Gastrocnemius medialis (tissue), 4 donors: ENCODE measurements at places on chromosomes 3 and 15.

- peak; percentile 43 for DNase-seq
Observed at GRCh38 chr15:67063689-67064606, 1.5 kb upstream of the SMAD3 start.

DNA sequence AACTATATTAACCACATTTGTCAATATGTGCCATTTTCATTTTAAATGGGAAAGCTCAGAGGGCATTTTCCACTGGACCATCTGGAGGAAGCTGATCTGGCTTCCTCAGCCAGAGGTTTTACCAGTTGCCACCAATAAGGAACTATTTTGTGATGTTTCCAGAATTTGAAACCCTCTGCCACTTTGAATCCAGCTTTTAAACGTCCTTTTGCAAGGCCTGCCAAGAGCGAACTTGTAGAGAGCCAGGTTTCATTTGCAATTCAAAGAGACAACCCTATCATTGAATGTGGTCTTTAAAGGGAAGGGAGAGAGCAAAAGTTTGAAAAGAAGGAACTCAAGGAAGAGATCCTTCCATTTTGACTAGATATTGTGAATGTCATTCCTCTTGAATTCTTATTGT lies 123.3 kb upstream of the CHL1 start:
- no peak for DNase-seq

GRCh38 chr3:74287557-74287956 lies 326.9 kb downstream of the CNTN3 start:
- no peak for DNase-seq

- no peak for DNase-seq
Observed at GRCh38 chr15:39874890-39875549, 45.0 kb downstream of the GPR176 start.

DNA sequence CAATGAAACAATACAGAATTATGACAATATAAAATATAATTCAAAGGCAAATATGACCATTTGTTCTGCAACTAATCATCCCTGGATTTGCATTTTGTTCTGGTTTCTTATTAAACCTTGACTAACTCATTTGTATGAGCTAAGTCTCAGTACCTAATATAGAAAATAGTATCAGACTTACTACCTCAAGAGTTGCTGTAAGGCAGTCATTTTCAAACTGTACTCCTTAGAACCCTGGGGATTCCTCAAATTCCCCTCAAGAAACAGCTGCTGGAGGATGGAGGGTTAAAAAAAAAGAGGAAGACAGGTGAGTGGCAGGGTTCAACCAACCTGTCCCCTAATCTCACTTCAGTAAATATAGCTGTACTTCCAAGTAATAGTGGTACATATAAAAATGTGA lies 11.1 kb downstream of the ZBTB11 start:
- DNase-seq: no peak

- no peak for DNase-seq
Observed at GRCh38 chr15:75930866-75931265, 27.2 kb downstream of the FBXO22 start.

DNA sequence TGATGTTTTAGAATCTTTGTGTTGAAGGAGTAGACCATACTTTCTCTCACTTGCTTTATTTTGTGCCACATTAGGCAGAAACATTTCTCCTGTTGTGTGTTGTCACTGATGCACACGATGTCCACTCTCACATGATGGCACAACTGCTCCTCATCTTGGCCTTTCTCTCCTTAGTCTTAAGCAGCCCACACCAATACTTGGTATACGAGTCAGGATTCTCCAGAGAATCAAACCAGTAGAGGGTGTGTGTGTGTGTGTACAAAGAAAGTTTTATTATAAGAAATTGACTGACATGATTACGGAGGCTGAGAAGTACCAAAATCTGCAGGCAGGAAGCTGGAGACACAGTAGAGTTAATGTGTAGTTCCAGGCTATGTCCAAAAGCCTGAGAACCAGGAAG lies 187.1 kb downstream of the ALCAM start:
- DNase-seq: no peak

- no peak for DNase-seq
Observed at GRCh38 chr15:45529613-45530012, 7.1 kb upstream of the SLC30A4 start.

DNA sequence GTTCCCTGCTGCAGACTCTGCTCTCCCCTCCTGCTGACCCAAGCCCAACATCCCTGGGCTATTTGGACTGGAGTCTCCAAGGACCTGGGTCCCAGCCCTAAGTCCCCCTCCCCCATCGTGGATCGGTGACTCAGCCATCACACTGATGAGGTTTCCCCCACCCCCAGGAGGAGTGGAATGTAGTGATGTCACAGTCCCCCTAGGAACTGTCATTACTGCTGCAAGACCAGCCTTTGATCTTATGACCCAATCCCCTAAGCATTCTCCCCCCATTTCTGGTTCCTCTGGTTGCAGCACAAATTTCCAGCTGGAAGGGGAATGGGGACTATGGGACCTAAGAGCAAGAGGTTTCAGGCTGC lies 63.4 kb upstream of the CSPG4 start:
- DNase-seq: no peak

- no peak for DNase-seq
Observed at GRCh38 chr3:171778493-171778892, 31.8 kb downstream of the PLD1 start.

DNA sequence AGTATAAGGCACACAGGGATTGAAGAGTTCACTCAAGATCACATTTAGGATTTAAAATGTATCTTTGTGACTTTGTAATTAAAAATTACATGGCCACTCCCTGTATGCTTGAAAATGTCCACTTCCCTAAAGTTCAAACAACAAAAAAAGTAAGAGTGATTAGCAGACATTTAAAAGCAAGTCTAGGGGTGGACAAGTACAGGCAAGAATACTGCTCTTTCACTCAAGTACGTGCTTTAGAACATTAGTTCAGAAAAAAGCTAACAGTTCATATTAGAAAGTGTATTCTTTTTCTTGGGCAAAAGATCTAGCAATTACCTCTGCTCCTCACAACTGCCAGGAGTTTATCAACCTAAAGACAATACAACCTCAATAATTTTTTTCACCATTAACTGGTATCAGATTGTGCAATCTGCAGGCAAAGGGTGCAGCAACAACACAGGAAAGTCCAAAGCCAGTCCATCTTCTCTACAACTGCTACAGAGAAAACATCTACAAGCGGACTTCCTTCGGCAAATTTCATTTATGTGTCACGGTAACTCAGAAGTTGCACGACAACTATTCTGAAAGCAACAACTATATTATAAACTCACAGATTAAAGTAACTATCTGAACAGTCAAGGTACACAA lies 18.1 kb downstream of the CHSY1 start:
- DNase-seq: no peak

DNA sequence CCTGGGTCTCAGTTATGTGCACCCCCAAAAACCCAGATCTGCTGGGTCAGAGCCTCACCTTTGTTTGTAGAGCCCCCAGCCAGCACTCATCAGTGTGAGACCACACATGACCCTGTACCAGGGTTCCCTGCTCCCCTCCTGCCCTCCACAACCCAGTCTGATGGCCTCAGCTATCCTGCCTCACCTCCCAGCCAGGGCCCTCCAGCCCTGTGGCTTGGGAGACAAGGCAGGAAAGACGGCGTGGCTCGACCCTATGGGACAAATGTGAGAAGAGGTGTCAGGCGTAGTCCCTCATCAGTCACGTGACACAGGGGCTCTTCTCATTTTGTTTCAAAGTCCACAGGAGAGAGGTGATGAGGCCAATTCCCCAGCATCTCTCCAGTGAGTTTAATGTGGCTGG lies 28.3 kb upstream of the PRR23E start:
- no peak for DNase-seq

- DNase-seq: no peak
Observed at GRCh38 chr3:30667280-30667651, 60.9 kb downstream of the TGFBR2 start.

- DNase-seq: no peak
Observed at GRCh38 chr15:37133602-37134001, 33.3 kb upstream of the MEIS2 start.

DNA sequence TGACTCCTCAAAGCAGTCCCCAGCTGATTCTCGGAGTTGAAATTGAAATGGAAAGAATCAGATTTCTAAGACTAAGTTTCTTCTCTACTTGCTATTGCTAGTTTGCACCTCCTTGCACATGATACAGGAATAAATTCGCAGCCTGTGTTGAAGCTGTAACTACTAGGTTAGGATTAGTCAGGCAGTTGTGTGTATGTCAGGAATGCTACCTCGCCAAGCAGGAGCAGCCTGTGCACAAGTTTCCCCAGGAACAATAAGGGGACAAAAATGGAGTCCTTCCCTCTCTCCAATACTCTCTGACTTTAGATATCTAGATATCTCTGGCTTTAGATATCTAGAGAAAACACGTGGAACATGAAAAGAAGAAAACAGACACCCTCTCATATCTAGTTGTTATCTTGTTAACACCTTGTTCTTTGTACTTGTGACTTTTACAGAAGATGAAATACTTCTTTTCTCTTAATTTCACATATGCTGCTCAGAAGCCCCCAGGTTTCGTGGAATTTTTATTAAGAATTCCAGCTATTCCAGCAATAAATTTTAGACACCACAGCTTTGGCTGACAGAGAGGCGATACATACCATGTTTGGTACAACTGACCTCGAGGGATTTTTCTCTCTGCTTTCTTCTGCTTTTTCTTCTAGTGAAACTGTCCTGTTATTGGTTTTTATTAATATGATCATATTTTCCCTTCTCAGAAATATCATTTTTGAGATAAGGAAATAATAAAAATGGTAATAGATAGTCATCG lies 56.1 kb upstream of the CMSS1 start:
- DNase-seq: no peak

DNA sequence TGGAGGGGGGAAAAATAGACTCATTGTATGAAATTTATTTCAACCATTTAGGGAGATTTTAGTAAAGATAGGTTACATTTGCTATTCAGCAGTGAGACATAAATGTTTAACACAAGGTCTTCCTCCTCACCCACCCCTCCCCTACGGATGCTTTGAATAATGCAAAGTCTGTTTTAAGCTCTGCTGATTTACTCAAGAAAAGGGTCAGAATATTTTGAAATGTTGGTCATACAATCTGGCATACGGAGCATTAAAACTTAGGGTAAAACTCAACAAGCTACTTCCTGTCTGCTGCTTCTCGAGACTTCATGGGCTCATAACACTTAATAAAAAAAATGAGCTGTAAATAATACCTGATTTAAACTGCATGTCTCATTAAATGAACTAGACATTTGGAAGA lies 156.3 kb downstream of the WNT5A start:
- no peak for DNase-seq

DNA sequence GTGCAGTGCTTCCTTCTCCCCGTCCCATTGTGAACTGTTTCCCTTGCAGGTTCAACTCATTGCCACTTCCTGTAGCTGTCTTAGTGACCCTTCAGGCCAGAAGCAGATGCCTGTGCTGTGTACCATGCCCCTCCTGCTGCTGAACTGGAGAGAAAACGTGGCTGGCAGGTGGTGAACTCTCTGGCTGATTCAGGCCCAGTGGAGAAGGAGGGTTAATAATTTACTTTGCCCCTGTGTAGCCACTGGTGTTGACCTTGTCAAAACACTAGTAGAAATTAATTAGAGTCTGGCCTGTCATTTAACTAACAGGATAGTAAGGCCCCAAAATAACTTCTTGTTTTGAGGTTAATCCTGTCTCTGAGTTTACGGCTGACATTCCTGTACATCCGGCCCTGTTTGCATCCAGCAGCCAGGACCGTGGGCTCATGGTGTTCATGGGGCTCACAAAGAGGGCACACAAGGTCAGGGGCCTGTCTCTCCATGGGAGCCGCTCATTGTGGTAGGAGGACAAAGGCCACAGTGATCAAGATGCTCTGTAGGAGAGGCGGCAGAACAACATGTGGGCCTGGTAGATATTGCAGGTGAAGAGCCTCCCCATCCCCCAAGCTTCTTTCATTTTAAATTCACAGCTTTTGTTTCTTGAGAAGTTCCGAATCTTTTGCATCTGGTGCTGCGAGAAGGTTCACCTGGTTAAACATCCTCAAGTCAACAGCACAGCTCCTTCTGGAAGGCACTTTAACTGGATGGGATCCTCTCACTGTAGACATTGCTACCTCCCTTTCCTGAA lies 101.6 kb downstream of the CGNL1 start:
- no peak for DNase-seq

- no peak for DNase-seq
Observed at GRCh38 chr3:126381966-126382365, 12.7 kb upstream of the CFAP100 start.

- peak; percentile 68 for DNase-seq
Observed at GRCh38 chr15:84955089-84955848, 26.4 kb upstream of the PDE8A start.

GRCh38 chr15:56767315-56767714 lies 34.0 kb upstream of the ZNF280D start:
- DNase-seq: no peak

DNA sequence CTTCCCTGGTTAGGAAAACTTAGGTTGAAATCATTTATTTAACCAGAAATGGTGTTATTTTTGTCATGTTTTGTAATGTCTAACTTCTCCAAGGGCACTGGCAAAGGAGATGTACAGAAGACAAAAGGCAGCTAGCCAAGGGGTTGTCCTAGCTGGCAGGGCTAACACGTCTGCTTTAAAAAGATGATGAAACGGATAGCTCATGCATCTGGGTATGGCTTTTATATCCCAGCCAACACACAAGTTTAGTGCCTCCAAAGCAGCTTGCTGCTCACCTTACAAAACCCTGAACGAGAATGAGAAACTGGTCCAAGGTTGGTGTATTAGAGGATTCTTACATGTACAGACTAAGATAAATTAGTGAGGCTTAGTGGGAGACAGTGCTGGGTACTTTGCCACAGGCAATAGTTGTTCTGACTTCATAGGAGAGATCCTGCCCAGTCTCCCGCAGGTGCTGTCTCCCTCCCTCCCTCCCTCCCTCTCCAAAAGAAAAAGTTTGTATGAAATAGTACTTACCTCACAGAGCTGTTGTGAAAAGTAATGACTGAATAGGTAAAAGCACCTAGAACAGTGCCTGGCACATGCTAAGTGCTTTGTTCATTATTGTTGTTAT lies 47.8 kb downstream of the KCNMB2 start:
- no peak for DNase-seq

DNA sequence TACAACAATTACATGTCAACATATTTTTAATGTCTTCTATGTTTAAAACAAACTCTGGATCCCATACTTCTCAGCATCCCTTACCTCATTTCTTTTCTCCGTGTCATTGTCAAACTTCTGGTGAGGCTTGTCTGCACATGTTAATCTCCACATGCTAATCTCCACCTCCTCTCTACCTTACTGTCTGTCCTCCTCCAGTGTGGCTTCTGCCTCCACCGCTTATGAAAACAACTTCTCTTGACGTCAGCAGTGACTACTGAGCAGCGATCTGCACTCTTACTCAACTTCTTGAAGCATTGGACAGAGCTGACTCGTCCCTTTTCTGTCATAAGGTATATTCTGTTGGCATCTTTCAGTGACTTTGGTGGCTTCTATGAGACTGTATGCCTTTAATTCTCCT lies 338.2 kb upstream of the THRB start:
- DNase-seq: no peak

- no peak for DNase-seq
Observed at GRCh38 chr3:60812502-60812901, 438.8 kb downstream of the FHIT start.

GRCh38 chr15:40925863-40926658 lies 3.1 kb upstream of the DLL4 start:
- DNase-seq: no peak

DNA sequence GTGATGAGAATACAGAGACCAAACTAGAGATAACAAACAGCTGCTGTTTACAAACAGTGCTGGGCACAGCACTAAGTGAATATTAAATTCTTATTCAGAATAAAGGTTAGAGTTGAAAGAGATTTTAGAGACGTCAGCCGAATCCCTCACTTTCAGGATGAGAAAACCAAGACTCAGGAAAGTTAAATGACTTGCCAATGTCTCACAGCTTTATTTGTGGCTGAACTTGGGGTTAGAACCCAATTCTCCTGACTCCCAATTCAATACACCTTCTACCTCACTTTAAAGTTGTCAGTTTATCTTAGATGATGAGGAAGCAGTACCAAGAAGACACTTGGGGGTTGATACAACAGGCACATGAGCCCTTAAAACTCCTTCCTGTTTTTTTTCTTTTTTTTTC lies 180.9 kb downstream of the GAP43 start:
- no peak for DNase-seq
